Stimulated activated CD4-positive, alpha-beta T cell treated with anti-CD3 and anti-CD28 coated beads, Interleukin-2, amount 100 ng/mL, for 4 hours (primary cell): ENCODE measurements at places on chromosomes 13 and 19.

GRCh38 chr19:4624733-4625362, 14.5 kb upstream of the TNFAIP8L1 start:
- DNase-seq, result no peak

DNA sequence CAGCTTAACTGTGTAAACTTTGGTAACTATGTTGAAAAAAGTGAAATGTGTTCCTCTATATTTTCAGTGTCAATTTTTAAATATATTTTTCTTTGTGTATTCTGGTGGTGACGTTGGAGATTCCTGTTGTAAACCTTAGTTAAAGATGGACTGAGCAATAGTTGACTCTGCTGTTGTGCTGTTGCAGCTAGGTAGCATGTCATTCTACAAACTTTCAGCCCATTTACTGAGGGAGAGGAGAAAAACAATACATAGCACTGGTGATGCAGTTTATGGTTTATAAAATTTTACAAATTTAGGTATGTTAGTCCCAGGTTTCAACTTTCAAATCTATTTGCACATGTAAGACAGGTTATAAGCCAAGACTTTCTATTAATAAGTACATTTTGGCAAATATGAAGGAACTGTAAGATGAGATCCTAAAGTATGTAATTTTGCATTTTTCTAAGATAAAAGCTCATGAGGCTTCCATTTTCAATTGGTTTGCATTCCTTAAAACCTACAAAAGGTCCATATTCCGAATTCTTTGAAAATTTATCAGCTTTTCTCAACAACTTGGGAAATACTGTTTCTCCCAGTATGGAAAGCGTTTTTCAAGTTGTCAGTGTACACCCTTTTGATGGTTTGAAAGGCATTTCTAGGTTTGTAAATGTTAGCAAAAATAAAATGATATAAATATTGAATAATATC, 1.5 kb downstream of the NDFIP2 start:
- DNase-seq, result no peak

DNA sequence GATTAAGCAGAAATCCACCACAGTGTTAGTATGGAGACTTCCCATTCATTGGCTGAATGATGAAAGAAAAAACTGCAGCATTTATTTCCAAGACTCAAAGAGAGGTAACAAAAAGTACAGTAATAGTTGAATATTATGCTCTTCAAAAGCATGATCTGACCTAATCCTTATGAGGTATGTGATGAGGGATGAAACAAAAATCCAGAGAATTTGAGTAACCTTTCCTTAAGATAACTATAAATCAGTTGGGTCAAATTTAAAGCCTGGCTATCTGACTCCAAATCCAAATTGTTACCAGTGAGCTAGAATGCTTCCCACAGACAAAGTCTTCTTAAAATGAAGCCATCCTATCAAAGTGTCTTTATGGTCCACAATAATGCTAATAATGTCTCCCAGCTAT, 38.1 kb downstream of the NUFIP1 start:
- no peak for DNase-seq

DNA sequence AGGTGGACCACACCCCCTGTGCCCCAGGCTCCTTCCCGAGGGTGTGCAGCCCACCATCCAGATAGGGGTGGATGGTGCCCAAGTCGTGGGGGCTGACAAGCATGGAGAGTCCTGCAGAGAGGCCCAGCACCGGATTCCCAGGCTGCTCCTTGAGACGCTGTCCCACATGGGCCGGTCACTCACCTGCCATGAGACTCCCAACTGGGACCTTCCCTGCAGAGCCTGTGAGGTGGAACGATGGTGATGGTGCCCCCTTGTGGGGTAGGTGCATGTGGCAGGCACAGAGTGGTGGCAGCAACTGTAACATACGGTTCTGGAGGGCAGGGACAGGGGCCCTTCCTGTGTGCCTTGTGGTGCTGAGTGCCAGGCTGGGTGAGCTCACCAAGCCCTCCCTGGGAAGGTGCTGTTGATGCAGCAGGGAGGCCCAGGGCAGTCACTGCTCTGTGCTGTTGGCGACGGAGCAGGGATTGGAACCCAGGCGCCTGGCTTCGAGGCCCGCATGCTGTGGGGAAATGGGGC, 33.1 kb downstream of the PPP1R37 start:
- peak; percentile 52 for DNase-seq

- no peak for DNase-seq
Observed at GRCh38 chr13:19960653-19960976, 2.1 kb downstream of the ZMYM2 start.

- no peak for DNase-seq
Observed at GRCh38 chr19:50977626-50978025, 6.1 kb downstream of the KLK7 start.

- DNase-seq, result no peak
Observed at GRCh38 chr19:580274-580835, 8.0 kb downstream of the BSG start.
